Naive thymus-derived CD4-positive, alpha-beta T cell (primary cell): ENCODE measurements at places on chromosomes 16 and 17.
A peak's percentile ranks its signal among the peaks of the same experiment; 100 is the strongest.

- no peak for DNase-seq
These were observed 184.9 kb downstream of the PARN start for GRCh38 chr16:14444979-14445810.

- no peak for DNase-seq
These were observed 76.2 kb upstream of the KSR1 start for GRCh38 chr17:27379888-27380533.

DNA sequence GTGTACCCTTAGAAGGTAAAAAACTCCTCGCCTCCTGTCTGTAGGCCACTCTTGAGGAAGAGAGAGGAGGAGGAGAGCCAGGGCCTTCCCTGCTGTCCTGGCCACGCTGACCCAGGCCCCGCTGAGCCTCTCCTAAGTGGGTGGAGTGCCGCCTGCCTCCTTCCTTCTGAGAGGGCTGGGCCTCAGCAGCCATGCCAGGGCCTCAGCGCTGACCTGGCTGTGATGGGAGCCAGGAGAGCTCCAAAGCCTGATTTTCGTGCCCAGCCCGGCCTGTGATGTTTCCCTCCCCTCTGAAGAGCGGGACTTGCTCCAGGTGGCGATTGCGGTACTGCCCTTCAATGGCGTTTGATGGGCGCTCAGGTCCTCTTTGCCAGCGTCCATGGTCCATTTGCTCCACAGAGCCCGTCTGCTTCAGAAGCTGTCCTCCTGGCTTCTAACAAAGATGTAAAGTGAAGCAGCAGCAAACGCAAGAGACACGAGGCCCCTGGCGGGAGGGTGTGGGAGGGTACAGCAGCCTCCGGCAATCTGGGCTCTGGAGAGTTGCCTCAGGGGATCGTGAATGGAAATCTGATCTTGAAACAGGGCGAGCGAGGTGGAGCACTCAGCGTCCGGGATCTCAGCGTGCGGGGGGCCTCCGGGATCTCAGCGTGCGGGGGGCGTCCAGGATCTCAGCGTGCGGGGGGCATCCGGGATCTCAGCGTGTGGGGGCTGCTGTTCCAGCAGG, 93.5 kb downstream of the NPIPB11 start:
- no peak for DNase-seq

DNA sequence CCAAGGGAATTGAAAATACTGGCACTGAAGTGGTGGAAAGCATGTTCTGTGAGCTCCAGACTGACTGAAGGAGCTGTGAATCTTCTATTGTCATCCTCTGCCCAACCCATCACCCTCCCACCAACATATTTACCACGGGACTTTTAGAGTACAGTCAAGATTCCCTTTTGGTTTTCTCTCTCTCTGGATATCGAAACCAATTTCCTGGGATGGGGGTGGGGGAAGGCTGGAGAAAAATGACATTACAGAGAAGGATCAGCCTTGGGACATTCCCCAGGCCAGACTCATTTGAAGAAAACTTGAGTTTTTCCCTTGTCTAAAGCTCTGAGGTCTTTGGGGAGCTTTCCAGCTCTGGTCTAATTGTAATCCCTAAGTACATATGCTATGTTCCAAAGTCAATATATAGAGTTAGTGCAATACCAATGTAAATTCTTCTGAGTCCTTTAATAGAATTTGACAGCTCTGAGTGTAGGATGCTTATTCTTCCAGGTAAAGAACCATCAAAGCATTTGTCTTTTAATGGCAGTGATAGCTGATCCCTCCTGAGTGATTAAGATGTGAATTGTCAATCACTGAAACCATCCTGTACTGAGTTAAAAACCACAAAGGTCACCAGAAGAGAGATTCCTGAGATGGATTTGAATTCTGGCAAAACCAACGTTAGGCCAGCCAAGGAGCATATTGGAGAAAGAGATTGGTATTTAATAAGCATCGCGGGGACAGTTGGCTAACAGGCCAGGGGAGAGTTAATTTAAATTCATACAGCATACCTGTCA, 48.8 kb upstream of the CCL1 start:
- no peak for DNase-seq

GRCh38 chr17:34113089-34113488, 142.0 kb upstream of the CCL2 start:
- DNase-seq, result no peak

DNA sequence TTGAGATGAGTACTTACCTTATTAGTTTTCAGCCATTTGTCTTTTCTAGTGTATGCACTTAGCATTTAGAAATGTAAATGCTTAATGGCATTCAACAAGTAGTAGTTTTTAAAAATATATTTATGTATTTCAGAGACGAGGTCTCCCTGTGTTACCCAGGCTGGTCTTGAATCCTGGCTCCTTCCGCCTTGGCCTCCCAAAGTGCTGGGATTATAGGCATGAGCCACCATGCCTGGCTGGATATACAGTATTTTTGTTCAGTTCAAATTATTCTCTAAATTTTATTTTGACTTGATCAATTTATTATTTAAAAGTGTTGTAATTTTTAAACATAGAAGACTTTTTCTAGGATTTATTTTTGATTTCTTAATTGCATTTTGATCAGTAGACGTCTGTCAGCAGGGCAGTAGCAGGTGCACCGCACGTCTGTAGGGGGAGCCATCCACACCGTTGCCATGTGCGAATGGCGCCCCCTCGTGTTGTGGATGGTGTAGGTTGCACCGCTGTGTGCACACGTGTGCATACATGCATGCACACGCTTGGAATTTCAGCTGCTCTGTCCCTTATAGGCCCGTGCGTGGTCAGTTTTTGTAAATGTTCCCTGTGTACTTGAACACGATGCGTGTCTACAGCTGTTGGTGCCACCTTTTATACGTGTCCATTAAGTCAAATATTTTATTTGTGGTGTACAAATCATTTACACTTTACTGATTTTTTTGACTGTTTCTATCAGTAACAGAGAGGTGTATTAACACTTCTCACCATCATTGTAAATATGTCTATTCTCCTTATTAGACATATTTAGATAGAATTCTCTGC, 30.6 kb downstream of the RPTOR start:
- DNase-seq, result peak; percentile 88

DNA sequence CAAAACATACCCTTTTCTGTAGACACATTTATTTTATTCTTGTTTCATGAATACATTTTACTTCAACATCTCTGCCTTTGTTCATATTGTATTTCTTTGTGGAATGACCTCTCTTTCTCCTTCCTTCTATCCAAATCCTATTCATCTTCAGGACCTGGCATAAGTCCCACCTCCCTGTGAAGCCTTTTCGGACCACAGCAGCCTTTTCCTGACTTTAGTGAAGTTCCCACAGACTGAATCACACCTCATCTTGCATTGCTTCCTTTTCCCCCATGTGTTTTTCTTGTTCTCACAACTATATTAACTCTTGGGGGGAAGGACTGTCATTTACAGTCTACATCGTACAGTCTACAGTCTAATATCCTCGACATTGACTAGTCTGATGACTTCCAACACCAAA, 58.2 kb downstream of the MFSD11 start:
- DNase-seq, result no peak

GRCh38 chr17:5630434-5630833, 46.1 kb upstream of the NLRP1 start:
- DNase-seq, result no peak

- DNase-seq, result no peak
These were observed 28.3 kb downstream of the ZNF276 start for GRCh38 chr16:89749637-89750036.

GRCh38 chr17:2092253-2092652, 37.4 kb downstream of the HIC1 start:
- no peak for DNase-seq

DNA sequence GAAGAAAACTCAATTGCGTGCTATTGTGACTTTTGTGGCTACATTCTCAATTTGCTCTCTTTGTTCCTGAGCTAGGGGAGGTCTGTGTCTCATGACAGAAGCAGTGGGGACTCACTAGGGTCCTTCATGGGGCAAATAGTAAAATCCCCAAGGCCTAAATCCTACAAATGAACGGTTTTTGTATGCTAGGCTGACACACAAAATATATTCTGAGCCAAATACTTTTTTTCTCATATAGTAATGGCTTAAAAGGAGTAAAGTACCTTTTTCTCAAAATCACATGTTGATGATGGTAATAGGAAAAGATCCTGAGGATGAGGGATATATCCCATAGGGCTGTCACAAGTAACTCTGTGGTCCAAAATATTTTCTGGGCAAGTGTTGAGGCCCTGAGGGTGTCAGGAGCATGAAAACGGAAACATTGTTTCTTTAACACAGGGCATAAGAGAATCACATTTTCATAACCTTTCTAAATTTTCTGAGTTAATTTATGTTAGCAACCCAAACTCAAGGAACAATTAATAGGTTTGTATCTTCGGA, 77.5 kb upstream of the CNTNAP4 start:
- DNase-seq, result no peak

DNA sequence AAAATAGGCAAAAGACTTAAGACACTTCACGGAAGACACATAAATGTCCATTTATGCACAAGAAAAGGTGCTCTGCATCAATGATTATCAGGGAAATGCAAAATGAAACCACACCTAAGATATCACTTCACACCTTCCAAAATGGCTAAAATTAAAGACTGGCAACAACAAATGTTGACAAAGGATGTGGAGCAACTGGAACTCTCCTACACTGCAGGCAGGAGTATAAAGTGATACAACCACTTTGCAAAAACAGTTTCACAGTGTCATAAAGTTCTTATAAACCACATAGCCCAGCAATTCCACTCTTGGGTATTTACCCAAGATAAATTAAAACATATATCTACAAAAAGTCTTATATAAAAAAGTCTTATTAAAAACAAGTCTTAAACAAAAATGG, 7.8 kb downstream of the BBS2 start:
- DNase-seq, result no peak

DNA sequence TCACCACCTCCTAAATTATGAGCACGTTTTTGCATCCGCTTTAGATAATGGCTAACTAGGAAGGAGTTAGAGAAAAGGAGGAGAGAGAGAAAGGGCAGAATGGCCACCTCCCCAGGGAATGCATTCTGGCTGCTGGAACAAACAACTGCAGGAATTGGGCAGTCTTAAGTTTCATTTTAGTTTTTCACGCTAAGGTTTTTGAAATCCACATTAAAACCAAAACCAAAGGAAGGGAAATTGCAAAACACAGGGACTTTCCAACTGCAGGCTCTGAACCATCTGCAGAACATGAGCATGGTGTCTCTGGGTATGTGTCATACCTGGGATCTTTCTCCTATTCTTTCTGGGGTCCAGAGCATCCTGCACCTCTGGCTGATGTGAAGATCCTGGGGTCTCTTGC, 12.1 kb upstream of the CCL8 start:
- DNase-seq, result no peak

DNA sequence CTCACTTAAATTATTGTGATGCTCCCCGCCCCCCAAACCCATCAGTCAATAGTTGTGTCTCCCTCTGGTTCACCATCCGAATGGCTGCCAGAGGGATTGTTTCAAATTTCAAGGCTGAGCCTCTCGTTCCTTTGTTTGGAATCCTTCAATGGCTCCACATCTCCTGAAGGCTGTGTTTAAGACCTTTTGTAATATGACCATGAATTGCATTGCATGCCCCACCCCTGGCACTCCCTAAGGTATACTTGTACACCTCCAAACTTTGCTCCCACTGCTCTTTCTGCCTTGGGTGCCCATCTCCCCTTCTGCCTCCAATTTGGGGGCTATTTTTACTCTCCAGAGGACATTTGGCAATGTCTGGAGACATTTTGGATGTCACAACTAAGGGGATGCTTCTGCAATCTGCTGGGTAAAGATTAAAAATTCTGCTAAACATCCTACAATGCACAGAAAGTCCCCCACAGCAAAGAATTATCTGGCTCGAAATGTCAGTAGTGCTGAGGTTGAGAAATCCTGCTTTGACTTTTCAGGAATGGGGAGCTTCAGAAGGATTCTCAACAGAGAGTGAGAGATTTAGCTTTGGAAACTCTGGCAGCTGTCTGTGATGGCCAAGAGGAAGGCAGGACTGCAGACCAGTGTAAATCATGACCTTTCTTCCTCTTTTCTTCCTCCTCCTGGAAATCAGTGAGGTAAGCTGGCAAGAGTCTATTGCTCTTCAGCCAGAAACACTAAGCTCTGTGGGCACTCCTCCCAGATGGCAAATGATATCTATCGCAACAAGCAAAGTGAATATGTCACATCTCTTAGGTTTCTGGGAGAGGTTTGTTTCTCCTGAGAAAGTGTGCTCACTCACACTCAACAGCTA, 8.7 kb upstream of the IL4R start:
- DNase-seq, result no peak

DNA sequence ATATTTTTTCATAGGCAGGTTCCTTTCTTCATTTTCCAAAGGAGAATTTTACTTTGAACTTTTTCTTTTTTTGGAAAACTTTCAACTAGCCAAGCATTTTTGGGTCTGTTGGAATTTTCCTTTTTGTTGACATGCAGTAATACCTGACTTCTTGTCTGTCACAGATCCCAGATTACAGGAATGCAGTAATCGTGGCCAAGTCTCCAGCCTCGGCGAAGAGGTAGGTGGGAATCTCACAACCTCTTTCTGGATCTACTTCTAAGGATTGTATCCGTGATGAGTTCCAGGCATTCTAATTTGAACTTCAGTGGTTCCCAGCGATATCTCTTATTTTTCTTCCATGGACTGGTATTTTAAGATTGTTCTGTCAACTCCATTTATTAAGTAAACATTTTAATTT, 31.7 kb downstream of the PRPSAP2 start:
- no peak for DNase-seq

- no peak for DNase-seq
These were observed 100.9 kb downstream of the AMFR start for GRCh38 chr16:56324406-56324805.

DNA sequence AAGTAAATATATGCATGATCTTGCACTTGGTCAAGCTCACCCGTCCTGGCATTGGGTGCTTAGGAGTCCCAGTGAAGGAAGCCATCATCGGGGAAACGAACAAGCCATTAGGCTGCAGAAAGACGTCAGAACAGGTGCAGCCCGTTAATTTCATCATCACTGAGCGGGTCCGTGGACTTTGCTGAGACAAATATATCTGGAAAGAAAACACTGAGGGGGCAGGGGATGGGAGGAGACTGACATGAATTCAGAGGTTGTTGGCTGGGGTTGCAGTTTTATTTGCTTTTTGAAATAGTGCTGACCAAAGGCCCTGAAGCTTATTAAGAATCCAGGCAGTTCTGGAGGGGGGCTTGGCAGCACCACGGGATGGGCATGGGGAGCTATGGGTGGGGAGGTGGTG, 207.2 kb downstream of the ENGASE start:
- DNase-seq, result no peak

- DNase-seq, result no peak
These were observed 80.0 kb upstream of the NKD1 start for GRCh38 chr16:50467943-50468748.

- no peak for DNase-seq
These were observed 26.3 kb upstream of the GAS7 start for GRCh38 chr17:10224582-10225195.

DNA sequence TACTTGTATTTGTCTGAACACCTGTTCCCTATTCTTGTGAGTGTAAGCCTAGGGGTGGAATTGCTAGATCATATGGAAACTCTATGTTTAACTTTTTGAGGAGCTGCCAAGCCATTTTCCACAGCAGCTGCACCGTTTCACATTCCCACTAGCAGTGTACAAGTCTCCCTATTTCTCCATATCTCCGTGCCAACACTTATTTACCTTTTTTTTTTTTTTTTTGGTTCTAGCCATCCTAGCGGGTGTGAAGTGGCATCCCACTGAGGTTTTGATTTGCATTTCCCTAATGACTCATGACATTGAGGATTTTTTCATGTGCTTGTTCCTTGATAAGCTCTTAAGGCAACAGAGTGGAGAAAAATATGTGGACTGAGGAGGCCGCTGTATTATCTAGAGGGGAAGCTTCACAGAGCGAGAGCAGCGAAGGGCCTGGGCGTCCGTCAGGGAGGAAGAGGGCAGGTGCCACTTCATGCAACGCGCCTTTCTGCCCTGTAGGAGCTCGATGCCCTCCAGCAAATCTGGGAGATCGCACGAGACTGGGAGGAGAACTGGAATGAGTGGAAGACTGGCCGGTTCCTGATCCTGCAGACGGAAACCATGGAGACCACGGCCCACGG, 50.0 kb downstream of the DNAH2 start:
- DNase-seq, result no peak
